Dermis microvascular lymphatic vessel endothelial cell (primary cell): ENCODE measurements at places on chromosomes 1 and 21. TPM values are rescaled to one million over a fixed set of nuclear protein-coding genes. Genes with fewer than 3 reads are reported as not detected.

The MATN1 gene
- total RNA-seq: under 0.01 TPM in 1 of 2 replicates, not detected in the other

The ETNK2 gene
- total RNA-seq: 13.0 and 13.6 TPM in 2 replicates

The NBPF6 gene
- not detected in 2 replicates for total RNA-seq

The RBM11 gene
- total RNA-seq: not detected in 2 replicates

The USH2A gene
- total RNA-seq: not detected in 2 replicates

The TMEM81 gene
- 0.77 and 1.1 TPM in 2 replicates for total RNA-seq

The ABCG1 gene
- total RNA-seq: 62.9 and 141 TPM in 2 replicates

The OR6N1 gene
- total RNA-seq: not detected in 2 replicates

The AXDND1 gene
- total RNA-seq: under 0.01 TPM in 1 of 2 replicates, not detected in the other

The TPRG1L gene
- 20.2 and 40.3 TPM in 2 replicates for total RNA-seq

The GFI1 gene
- total RNA-seq: under 0.01 TPM in 1 of 2 replicates, not detected in the other

The FCRL6 gene
- not detected in 2 replicates for total RNA-seq

The ITLN2 gene
- not detected in 2 replicates for total RNA-seq

The DIO1 gene
- not detected in 2 replicates for total RNA-seq

The TFF1 gene
- total RNA-seq: not detected in 2 replicates

The HAO2 gene
- total RNA-seq: under 0.01 TPM in 1 of 2 replicates, not detected in the other

The C2CD4D gene
- 0.13 and 0.25 TPM in 2 replicates for total RNA-seq

The PBX1 gene
- 0.39 and 1.0 TPM in 2 replicates for total RNA-seq

The NCMAP gene
- not detected in 2 replicates for total RNA-seq

The ZNF669 gene
- total RNA-seq: 9.6 and 10.7 TPM in 2 replicates

The TDRKH gene
- 4.2 and 4.4 TPM in 2 replicates for total RNA-seq

The TRPM2 gene
- total RNA-seq: 0.25 and 0.39 TPM in 2 replicates

The CYYR1 gene
- total RNA-seq: 7.4 and 8.7 TPM in 2 replicates

The CHIA gene
- not detected in 2 replicates for total RNA-seq

The KCNQ4 gene
- total RNA-seq: under 0.01 TPM in 1 of 2 replicates, not detected in the other
